ENCODE measurements at places on chromosomes 11 and 22.

DNA sequence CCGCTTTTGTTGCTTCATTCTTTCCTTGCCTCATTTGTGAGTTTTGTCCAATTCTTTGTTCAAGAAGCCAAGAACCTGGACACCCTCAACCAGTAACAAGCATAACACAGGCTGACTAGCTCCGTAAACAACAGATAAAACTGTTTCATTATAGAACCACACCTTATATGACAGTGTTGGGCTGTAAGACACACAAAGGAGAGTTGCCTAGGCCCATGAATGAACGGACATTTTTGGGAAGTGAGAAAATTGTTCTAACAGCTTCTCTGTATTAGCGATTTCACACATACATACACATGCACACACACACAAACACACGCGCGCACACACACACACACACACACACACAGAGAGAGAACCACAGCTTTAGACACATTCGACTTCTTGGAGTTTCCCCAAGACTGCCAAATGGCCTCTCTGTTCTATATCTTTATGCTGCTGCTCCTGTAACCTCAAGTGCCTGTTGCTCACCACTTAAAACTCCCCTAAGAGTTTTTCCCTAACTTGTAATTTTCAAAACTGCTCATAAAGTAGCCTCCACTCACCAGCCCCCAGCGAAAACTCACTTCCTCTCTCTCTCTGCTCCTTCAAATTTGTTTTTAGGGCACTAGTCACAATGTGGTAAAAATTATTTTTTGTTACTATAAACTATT, 35.9 kb downstream of the CTSC start:
- no peak for DNase-seq

DNA sequence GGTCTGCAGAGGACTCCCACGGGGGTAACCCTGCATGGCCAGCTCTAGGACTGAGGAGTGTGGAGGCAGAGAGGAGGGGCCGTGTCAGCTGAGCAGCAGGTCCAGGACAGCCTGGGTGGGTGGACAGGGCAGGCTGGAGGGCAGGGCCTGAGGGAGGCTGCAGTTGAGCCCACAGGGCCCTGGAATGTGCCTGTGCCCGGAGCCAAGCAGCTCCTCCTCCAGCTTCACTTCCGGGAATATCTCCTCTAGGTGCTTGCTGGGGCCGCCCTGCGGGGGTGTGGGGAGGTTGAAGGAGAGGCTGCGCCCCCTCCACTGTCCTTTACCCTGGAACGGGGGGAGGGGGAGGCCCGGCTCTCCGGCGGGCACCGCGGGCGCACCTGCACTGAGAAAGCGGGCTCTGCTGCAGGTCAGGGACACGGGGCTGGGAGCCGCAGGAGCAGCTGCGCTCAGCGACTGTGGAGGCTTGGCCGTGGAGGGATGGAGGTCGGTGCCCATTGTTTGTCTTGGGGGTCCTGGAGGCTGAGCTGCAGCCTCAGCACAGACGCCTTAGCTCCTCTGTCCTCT, 1293.2 kb downstream of the BRD1 start:
- DNase-seq = no peak

- no peak for DNase-seq
These were observed 28.6 kb upstream of the ANGPTL5 start for GRCh38 chr11:101944923-101945322.

DNA sequence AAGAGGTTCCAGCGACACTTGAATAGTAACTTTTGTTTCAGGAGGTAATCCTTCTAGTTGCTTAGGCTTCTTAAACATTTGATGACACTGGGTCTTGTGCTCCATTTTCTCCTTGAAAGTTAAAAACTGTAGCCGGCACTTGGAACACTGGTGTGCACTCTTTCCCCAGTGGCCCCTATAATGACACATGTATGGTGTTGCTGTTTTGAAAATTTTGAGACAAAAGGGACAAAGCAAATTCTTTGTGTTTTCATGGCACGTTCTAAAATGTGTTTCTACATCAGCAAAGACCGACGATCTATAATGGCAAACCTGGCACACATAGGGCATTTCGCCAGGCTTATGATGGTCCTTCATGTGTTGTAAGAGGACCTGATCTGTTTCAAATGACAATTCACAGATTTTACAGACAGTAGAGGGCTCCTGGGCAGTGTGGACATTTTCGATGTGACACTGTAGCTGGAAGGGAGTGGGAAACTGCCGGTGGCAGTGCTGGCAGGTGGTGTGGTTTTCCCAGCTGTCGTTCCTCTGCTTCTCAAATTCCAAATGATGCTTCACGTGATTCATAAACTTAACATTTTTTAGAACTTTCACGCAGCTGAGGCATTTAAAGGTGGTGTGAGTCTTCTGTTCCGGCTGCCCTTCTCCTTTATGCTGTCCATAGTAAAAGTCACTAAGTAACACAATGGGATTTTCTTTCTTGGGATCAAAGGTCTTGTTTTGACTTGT, 20.5 kb downstream of the ZNF280B start:
- DNase-seq = no peak

- DNase-seq = no peak
These were observed 38.2 kb downstream of the CYB5R2 start for GRCh38 chr11:7635137-7635536.

GRCh38 chr11:116445108-116446047, 327.4 kb downstream of the BUD13 start:
- DNase-seq = no peak
